ENCODE measurements at places on chromosomes 4 and X.

DNA sequence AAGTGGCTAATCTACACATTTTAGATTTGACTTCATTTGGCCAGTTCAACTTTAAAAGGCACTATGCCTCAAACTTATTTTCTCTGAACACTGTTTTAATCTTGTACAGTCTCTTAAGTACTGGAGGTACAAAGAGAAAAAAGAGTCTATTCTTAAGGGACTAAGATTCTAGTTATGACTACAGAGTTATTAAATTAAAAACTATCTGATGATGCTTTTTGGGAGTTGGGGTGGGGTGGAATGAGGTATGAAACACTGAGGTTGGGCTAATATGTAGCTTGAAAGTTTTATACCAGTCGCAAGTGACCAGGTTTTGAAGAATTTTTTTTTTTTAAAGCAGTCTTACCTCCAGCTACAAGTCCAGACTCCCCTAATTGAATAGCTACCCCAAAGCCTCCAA is 17.7 kb upstream of the GPR34 start:
- no peak for DNase-seq

DNA sequence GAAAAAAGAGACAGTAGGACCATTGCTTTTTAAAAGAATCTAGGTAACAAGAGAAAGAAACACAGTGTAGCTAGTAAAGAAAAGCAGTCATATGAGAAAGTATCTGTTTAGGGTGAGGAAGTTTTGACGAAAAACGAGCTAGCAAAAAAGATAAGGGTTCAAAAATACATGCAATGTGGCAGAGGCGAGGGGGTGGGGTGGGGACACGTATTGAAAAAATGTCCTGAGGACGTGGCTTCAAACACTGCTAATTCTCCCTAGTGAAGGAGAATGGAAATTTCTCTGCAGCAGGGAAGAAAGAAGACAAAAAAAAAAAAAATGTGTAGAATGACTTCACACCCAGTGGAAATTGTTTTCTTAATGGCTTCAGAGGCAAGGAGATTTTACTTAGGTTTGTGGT is 856.4 kb upstream of the INTU start:
- DNase-seq: no peak

DNA sequence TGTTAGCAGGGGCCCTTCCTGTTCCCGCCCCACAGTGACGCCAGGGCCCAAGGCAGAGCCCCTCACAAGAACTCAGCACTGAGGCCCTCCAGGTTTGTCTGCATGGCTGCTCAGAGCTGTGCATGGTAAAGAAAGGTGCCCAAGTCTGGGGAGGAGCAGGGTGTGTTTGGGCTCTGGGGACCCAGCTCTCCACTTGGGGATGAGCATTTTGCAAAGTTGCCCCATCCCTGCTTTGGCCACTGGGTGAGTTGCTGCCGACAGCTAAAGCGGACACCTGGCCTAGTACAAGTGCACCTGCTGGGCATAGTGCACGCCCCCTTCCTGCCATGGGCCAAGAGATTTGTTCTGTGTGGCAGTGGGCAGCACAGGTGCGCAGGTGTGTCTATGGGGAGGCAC is 2.0 kb upstream of the MXD4 start:
- no peak for DNase-seq

DNA sequence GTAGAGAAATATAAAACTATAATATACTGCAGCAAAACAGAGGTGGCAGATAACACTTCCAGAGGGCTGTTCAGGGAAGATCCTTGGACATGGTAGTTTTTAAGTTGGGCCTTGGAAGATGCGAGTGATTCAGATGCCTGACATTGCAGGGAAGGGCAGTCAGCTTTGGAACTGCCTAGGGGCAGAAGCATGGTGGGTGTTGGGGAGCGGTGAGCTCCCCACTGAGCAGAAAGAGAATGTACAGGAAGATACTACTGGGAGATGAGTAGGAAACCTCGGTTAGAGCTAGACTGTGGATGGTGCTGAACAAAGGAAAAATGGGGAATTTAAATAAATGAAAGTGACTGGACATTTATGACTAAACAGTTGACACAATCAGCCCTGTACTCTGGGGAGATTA is 24.9 kb upstream of the SEC24B start:
- no peak for DNase-seq

GRCh38 chr4:186487726-186488125 is 67.6 kb downstream of the MTNR1A start:
- DNase-seq: no peak

DNA sequence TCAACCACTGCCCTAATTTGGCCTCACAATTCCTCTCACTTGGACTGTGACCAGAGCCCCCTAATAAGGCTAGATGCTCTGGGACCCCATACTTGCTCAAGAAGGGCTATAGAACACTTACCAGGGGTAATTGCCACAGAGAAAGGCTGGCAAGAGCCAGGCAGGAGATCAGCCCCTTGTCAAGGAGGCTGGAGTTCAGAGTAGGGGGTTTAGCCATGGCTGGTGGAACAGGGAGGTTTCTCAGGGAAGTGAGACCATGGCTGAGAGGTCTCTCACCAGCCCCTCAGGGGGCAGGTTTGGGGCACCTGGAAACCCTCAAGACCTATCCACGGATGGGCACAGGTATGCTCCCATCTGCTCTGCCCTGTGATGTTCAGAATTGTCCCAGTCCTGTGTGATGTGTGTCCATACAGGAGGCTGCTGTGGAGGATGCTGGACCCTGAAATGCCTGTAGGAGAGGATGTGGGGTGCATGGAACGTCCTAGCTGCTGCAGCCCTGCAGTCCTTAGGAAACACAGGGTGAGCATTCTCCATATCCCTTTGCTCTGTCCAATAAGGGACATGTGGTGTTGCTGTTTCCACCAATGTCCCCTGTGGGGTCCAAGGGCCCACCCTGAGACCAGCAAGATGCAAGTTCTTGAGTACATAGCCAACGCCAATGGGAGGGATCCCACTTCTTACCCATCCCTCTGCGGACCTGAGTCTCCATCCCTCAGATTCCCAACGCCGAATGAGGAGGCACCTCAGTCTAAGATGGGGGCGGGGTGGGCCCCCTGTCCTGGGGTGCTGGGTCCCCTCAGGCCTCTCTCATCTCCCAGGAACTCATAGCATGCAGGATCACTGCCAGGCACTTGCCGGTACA is 16.4 kb upstream of the HSFX1 start:
- DNase-seq: no peak

GRCh38 chr4:118745357-118745756 is 60.2 kb downstream of the METTL14 start:
- no peak for DNase-seq

DNA sequence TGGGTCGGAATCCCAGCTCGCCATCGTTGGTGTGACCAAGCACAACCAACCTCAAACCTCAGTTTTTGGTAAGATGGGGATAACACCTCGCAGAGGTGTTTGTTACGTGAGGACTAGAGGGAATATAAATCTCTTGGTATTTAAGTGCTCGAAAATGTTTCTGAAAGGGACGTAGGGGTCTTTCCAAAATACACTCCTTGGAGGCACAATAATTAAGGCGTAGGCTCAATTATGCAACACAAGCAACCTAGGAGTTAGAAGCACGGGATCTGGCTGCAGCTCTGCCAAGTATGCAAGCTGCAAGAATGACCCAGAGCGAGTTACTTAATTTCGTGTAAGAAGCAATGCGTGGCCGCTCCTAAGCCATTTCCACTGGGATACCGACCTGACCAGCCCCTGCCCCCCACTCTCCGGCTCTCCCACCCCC is 552 bp downstream of the ADH5 start:
- DNase-seq: peak; percentile 91

DNA sequence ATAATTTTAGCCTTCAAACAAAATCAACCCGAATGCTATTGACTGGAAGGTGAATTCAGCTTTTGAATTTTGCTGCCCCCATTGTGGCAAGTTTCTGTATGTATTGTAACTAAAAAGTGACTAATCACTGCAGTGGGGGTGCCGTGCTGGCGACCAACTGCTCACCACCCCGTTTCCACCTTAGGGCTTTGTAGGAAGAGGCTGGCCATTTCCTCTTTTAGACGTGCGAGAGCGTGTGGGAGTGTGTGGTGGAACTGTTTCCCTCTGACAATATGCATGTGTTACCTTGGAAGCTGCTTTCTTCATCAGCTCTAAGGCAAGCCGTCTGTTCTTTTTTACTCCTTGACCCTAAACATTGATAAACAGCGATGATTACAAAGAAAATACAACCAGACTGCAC is 78.8 kb downstream of the SEL1L3 start:
- no peak for DNase-seq

- no peak for DNase-seq
Observed at GRCh38 chr4:123649250-123649644, 252.7 kb downstream of the SPRY1 start.

GRCh38 chrX:45849261-45849862 is 648.7 kb upstream of the DIPK2B start:
- peak; percentile 90 for DNase-seq

- no peak for DNase-seq
Observed at GRCh38 chr4:185099024-185099682, 43.9 kb upstream of the SLC25A4 start.

DNA sequence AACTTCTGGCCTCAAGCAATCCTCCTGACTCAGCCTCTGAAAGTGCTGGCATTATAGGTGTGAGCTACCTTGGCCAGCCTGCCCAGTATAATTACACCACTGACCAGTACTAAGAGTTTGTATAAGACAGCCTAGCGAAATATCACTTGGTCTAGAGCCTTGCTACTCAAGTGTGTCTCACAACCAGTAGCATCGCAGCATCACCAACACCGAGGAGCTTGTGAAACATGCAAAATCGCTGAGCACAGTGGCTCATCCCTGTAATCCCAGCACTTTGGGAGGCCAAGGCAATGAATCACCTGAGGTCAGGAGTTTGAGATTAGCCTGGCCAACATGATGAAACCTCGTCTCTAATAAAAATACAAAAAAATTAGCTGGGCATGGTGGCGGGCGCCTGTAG is 102.0 kb upstream of the GATB start:
- no peak for DNase-seq

DNA sequence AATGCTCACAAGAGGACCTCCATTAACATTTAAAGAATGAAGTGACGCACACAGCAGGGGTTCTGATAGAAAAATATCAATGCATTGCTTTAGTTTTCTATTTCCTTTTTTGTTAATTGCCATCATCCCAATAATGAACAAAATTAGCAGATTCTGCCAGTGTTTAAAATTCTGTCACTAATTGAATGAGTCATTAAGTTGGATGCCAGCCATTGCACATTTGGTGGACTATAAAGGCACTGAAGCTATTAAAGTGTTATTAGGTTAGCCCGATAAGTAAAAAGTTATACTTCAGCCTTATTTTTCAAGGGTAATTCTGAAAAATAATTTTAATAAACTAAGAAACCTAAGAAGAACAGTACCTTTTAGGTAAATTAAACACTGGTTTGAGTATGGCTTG is 53.1 kb downstream of the MAP3K15 start:
- DNase-seq: no peak

- no peak for DNase-seq
Observed at GRCh38 chrX:53028678-53029077, 19.9 kb upstream of the GPR173 start.

DNA sequence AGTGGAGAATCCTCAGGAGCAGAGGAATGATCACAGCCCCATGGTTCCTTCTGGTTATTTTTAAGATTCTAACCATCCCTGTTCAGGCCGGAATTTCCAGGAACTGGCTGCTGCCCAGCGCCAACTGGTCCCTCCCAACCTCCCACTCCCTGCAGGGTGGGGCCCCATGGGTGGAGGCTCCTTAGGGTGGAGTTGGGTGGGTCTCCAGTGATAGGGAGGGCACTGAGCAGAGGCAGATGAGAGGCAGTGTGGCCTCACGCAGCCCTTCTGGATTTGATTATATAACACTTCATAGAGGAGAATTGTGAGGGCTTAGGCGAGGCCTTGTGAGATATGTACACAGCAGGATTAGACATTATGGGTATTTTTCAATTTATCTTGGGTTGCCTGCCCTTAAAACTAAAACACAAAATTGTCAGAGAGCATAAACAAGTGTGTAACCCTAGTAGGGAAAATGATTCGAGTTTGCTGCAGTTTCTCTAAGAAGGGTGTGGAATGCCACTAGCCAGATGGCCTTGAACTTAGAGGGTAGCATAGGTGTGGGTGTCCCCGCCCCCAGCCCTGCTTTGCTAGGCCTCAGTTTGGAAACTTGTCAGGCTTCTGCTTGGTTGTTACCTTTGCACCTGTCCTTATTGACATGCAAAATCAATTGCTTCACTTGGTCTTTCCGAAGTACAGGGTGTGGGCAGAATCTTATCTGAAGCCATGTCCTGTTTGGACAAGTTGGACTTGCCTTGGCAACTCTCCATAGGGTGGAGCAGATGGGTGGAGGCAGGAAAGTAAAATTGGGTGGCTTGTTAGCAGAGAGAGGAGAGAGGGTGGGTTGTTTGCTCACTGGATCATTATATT is 9.4 kb downstream of the KLF3 start:
- DNase-seq: peak; percentile 77

GRCh38 chrX:11427453-11428071 is 134.3 kb downstream of the AMELX start:
- peak; percentile 86 for DNase-seq

- no peak for DNase-seq
Observed at GRCh38 chrX:43003939-43004338, 226.0 kb upstream of the PPP1R2C start.

DNA sequence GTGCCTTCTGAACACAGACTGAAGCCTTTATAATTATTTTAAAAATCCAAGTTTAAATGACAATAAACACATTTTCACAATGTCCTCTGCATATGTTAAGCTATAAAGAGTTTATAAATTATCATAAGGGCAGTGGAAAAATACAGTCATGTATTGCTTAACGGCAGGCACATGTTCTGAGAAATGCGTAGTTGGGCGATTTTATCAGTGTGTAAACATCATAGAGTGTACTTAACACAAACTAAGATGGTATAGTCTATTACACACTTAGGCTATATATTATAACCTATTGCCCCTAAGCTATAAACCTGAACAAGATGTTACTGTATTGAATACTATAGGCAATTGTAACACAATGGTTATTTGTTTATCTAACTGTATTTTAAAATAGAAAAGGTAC is 254.7 kb downstream of the GABRG1 start:
- no peak for DNase-seq

DNA sequence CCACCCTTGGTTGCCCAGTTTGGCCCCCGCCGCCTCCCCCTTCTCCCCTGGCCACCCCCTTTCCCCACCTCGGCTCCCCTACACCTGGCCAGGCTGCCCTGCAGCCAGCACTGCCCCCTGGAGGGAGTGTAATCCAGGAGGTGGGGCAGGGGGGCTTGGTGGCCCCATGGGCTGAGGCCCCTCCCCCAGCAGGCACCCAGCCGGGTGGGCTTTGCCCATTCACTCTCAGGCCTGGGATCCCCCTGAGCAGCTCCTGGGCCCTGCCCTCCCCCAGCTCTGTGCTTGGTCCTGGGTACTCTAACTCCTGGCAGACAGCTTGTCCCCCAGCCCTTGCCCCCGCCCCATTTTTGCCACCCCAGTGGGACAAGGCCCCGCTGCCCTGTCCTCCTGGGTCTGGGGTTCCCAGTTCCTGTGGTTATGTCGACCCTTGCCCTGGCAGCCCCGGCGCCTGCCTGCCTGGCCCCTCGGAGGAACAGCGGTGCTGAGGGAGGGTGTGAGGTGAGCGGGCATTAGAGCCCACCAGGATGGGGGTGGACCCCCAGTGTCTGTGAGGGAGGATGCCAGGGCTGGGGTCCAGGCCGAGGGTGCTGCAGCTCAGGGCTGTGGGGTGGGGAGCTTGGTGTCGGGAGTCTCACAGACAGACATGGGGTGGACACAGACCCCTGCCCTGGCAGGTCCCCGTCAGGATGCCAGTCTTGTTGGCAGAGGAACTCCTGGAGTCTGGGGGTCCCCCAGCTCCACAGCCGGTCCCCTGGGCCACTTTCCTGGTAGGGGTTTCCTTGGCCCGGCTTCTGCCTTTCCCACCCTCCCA is 10.2 kb downstream of the NAT8L start:
- peak; percentile 71 for DNase-seq

Measured in osteoblast (primary cell).